ENCODE measurements at places on chromosomes 6 and 20. TPM values are rescaled to one million over a fixed set of nuclear protein-coding genes. Genes with fewer than 3 reads are reported as not detected.

Gene C6orf52
- total RNA-seq, result 4.1 TPM

Gene CCR6
- total RNA-seq, result not detected

Gene ESR1
- total RNA-seq, result not detected

DNA sequence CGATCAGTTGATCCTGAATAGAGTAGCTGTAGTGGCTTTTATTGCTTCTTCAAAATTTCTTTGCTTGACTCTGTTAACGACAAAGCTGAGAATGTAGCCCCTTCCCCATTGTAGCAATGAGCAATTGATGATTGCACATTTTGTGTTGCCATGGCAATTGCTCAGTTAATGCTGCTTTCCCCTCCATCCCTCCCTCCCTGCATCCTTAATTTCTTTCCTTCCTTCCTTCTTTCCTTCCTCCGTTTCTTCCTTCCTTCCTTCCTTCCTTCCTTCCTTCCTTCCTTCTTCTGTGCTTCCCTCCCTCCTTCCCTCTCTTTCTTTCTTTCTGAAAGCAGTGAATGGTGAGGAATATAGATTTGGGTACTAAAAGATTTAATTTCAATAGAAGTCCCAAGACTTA, 557.3 kb upstream of the MAP3K7 start:
- DNase-seq, result no peak
- no peaks in the 10 kb centered on the region for H3K4me1 ChIP-seq
- no peaks in the 10 kb centered on the region for H3K36me3 ChIP-seq
- H3K4me3 ChIP-seq, result no peak overlapping the region
- no peaks in the 10 kb centered on the region for H3K27me3 ChIP-seq
- no peak overlapping the region for H3K27ac ChIP-seq

DNA sequence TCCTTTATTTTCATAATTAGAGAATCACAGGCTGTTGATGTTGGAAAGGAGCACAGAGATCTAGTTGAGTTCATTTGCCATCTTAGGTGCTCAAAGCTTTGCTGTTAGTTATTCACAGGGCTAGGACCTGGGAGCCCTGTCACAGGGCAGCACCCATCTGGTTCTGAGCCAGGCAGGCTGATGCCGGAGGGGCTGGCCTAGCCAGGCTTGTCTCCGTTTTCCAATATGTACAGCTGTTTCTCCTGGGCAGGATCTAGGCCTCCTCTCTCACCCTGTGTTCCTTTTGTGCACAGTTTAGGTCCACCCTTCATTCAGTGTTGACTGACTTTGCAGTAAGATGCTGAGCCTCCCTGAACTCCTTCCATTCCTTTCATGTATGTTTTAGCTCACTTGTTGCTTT, 33.4 kb downstream of the LRRC1 start:
- H3K4me3 ChIP-seq, result no peak overlapping the region
- no peaks in the 10 kb centered on the region for H3K36me3 ChIP-seq
- H3K4me1 ChIP-seq, result peaks cover 4% of the 10 kb centered on the region
- DNase-seq, result no peak
- H3K27me3 ChIP-seq, result no peaks in the 10 kb centered on the region

All from endodermal cell (in vitro differentiated cells).